AG04450 (cell line): ENCODE measurements at places on chromosomes 5 and 9. TPM values are rescaled to one million over a fixed set of nuclear protein-coding genes. Genes with fewer than 3 reads are reported as not detected.

Gene NMUR2
- not detected in 2 replicates for polyA plus RNA-seq

Gene C9orf50
- 0.26 and 0.30 TPM in 2 replicates for polyA plus RNA-seq

Gene GRAMD2B
- 9.4 and 11.9 TPM in 2 replicates for polyA plus RNA-seq

- no peak for DNase-seq
These were observed 105.5 kb downstream of the KLHL3 start for GRCh38 chr5:137630216-137630971.

Gene SLC4A9
- not detected in 2 replicates for polyA plus RNA-seq

GRCh38 chr5:36383942-36384341 is 82.2 kb upstream of the RANBP3L start:
- DNase-seq = no peak

DNA sequence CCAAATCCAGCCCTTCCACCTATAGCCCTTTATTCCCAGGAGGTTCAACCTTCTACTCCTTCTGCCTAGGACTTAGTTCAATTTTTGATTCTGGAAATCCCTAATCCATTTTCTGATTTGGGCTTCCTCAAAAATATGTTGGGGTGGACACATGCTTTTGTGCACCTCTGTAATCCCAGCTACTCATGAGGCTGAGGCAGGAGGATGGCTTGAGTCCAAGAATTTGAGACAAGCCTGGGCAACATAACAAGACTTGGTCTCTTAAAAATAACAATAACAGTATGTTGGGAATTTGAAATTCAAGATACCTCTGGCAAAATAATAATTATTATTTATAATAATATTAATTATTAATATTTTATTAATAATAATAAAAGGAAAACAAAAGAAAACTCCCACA is 188.7 kb upstream of the TLE4 start:
- no peak for DNase-seq

DNA sequence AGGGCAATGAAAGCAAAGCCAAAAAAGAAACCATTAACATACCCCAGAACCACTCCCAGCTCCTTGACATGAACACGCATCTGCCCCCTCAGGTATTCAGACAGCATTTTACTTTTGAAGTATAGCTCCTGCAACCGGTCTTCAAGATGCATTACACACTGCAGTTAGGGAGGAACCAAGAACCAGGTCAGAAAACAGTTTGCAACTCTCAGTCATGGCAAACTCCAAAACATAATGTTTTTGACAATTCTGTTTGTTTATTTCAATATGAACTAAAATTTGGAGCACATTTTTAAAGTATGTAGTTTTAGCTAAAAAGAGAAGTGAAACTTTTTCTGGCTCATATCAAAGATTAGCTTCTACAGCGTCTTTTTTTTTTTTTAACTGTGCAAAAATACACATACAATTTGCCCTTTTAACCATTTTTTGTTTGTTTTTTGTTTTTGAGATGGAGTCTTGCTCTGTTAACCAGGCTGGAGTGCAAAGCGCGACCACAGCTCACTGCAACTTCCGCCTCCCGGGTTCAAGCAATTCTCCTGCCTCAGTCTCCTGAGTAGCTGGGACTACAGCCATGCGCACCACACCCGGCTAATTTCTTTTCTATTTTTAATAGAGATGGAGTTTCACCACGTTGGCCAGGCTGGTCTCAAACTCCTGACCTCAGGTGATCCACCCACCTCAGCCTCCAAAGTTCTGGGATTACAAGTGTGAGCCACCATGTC is 12.2 kb upstream of the RAPGEF6 start:
- no peak for DNase-seq

Gene AMBP
- 0.67 and 0.74 TPM in 2 replicates for polyA plus RNA-seq

- DNase-seq = no peak
These were observed 32.1 kb upstream of the RNF130 start for GRCh38 chr5:180103487-180104167.

DNA sequence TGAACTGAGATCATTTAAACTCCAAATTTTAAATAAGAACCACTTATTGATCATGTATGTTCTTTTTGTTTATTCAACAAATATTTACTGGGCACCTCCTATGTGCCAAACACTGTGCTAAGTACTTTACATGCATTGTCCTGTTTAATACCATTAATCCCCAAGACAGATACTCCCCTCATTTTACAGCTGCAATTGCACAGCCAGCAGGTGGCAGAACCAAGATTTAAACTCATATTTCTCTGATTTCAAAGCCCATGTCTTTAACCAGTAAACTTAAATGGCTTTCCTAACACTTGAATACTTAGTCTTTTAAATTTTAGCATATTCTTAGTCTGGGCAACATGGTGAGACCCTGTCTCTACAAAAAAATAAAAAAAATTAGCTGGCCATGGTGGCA is 43.4 kb upstream of the KIAA1958 start:
- no peak for DNase-seq

Gene SLC6A7
- polyA plus RNA-seq = not detected in 2 replicates

DNA sequence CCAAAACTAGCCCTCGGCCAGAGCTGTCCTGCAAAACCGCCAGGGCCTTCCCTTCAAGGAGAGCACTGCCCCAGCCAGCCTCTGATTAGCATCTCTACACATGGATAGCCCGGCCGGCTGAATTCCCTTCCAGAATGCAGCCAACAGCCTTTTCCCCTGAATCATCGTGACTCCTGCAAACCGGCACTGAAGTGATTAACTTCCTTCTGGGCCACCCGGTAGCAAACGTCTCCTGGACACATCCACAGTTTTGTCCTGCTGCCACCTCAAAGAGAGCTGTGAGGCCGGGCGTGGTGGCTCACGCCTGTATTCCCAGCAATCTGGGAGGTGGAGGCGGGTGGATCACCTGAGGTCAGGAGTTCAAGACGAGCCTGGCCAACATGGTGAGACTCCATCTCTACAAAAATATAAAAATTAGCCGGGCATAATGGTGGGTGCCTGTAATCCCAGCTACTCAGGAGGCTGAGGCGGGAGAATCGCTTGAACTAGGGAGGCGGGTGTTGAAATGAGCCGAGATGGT is 21.1 kb upstream of the EEIG1 start:
- DNase-seq = peak; percentile 68

- no peak for DNase-seq
These were observed 10.8 kb downstream of the CETN3 start for GRCh38 chr5:90398726-90399125.

Gene KIAA1191
- polyA plus RNA-seq = 98.3 and 113 TPM in 2 replicates

Gene GRK6
- polyA plus RNA-seq = 16.4 and 21.4 TPM in 2 replicates

Gene FAM221B
- not detected in 2 replicates for polyA plus RNA-seq

GRCh38 chr5:94818904-94819303 is 200.4 kb downstream of the SLF1 start:
- DNase-seq = no peak

Gene TPPP
- polyA plus RNA-seq = 0.05 and 0.06 TPM in 2 replicates

- no peak for DNase-seq
These were observed 23.0 kb downstream of the FRRS1L start for GRCh38 chr9:109143881-109144562.

Gene ARSI
- 11.3 and 15.8 TPM in 2 replicates for polyA plus RNA-seq

DNA sequence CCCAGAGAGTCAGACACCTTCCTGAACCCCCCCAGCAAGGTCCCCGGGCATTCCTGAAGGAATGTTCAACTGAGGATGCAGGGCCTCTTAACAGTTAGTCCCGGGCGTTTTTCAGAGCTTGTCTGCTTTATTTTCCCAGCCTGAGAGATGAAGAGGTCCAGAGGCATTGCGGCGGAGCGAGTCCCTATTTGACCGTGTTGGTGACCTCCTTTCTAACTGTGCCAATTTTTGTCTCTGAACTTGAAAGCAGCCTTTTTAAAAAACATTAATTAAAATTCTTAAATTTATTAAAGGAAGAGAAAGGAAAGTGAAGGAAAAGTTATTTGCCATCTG is 433 bp upstream of the PTAR1 start:
- DNase-seq = no peak

- no peak for DNase-seq
These were observed 34.6 kb downstream of the GADD45G start for GRCh38 chr9:89639367-89639795.

DNA sequence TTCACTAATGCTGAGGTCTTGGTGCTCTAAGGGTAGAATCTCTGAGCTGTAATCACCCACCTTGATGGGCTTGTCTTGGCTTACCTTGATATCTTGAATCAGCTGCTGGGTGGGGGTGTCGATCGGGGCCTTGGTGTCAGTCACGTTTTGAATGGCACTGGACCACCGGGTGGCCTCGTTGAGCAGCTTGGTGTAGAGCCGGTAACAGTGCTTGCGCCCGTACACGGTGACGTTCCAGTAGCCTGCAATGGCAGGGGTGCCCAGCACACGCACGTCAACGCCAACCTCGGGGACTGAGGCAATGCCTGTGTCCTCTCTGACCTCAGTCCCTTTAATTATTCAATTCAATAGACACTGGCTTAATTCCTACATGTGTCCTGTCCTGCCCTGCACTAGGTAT is 63.1 kb upstream of the RETREG1 start:
- no peak for DNase-seq

GRCh38 chr9:116039312-116039711 is 114.3 kb upstream of the PAPPA start:
- DNase-seq = no peak

Gene CNOT8
- polyA plus RNA-seq = 41.0 and 51.8 TPM in 2 replicates

DNA sequence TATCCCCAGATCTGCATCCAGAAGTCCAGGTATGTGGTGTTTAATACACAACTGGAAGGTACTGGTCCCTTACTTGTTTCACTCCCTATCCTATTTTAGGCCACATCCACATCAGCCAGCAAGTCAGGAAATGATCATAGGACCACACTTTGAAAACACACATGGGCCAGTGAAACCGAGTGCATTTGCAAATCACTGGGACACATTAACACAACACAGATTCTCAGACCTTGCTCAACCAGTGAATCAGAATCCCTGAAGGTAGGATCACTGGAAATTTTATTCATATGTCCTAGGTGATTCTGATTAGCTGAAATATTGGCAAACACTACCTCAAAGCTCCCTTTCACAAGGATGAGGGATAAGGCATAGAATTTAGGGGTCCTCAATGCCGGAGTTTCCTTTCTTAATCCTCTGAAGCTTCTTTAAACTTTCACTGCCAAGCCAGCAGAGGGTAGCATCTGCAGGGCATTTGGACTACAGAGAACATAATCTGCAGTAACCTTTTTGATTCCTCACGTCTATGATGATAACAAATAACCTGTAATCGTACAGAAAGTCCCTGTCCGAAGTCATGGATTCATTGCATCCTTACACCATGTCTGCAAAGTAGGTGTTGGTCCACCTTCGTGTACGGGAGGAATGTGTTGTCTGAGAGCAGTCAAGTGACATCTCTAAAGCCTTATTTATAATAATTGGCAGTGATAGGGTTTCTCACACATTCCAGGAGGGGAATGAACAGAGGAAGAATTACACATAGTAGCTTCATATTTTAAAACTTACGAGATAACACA is 11.0 kb upstream of the ABLIM3 start:
- no peak for DNase-seq

- no peak for DNase-seq
These were observed 34.0 kb downstream of the ZNF618 start for GRCh38 chr9:113910036-113910639.

DNA sequence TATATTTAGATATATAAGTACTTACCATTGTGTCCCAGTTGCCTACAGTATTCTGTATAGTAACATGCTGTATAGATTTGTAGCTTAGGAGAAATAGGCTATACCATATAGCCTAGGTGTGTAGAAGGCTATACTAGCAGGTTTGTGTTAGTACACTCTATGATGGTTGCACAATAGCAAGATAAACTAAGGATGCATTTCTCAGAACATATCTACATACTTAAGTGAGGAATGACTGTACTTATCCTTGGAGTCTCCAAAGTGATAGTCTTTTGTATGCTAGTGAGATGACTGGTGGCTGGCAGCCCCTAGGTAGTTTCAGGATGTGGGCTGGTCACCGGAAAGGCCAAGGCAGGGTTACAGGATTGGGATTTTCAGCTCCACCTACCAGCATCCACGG is 208.7 kb downstream of the ARHGEF28 start:
- no peak for DNase-seq

DNA sequence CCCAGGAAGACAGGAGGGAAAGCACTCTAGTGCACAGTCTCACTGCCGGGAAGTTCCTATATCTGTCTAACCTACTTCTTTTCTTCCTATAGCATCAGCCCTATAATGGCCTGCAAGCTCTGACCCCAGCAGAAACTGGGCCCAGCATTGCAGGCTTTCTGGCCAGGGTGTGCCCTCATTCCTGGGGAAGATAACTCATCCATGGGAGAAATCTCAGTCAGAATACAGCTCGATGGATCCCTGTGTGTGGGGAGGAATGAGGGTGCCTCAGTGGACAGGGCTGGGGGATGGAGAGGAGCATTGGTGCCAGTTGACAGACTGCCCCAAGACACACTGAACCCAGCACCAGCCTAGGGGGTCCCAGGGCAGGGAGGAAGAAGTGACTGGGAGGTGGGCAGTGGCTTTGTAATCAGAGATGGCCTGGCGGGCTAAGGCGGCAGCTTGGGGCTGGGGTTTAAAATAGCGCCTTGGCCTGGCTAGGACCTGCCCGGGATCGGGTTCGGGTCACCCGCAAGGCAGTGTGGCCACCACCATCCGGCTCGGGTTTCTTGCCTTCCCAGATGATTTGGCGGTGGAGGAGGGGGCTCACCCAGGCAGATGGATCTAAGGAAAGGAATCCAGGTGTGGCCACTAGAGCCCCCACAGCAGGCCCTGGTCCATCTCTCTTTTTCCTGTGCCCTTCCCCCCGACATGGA is 7.6 kb upstream of the CXXC5 start:
- no peak for DNase-seq

Gene SLC46A2
- polyA plus RNA-seq = not detected in 2 replicates

Gene KIAA0825
- 1.4 and 2.1 TPM in 2 replicates for polyA plus RNA-seq

GRCh38 chr5:94674490-94675382 is 56.3 kb downstream of the SLF1 start:
- DNase-seq = no peak

Gene OLFML2A
- polyA plus RNA-seq = 22.3 and 34.4 TPM in 2 replicates

GRCh38 chr9:131366761-131367401 is 27.0 kb upstream of the PRRC2B start:
- DNase-seq = no peak

Gene ITK
- polyA plus RNA-seq = not detected in 2 replicates

DNA sequence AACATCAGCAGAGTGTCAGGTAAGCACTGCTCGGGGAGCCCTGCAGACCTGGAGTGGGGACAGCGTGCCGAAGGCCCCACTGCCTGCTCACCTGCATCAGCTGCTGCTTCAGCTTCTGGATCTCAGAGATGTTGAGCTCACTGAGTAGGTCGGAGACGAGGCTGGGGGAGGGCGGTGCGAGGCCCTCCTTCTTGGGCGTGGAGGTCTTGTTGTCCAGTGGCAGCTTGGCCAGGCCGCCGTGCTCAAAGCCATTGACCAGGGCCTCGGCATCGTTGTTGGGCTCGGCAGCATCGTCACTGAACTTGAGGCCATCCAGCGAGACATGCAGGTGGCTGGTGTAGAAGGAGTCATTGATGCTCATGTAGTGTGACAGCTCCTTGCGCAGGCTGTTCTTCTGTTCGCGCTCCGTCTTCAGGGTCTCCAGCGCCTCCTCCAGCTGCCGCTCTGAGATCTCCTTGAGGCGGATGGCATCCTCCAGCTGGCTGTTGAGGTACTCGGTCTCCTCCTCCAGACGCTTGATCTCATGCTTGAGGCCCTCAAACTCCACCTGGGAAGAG is 44.3 kb downstream of the BICD2 start:
- DNase-seq = no peak

DNA sequence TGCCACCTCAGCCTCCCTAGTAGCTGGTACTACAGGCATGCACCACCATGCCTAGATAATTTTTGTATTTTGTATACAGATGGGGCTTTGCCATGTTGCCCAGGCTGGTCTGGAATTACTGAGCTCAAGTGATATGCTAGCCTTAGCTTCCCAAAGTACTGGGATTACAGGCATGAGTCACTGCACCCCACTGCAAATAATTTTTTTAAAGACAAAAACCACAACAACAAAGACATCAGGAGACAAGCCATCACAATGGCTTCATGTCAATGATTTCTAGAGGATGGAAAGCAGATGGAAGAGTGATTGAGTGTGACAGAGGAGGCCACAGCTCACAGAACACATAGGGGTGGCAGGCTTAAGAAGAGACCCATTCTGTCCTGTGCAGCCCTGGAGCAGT is 97.9 kb upstream of the PCSK1 start:
- no peak for DNase-seq
